ENCODE measurements at places on chromosomes 12 and 14. TPM values are rescaled to one million over a fixed set of nuclear protein-coding genes. Genes with fewer than 3 reads are reported as not detected.

DNA sequence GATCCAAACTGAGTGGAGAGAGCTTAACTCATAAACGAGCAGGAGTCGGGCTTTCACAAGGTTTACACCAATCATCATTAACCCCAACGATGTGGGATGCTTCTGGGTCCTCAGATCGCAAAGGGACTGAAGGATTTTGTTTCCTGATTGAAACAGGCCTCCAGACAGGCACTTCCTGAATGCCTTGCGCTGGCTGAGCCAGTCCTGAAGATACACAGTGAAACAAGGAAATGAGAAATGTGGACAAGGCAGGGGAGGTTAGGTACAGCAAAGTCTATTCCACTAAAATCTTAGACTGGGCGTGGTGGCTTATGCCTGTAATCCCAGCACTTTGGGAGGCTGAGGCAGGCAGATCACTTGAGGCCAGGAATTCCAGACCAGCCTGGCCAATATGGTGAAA, 30.7 kb downstream of the RBM19 start:
- H3K4me3 ChIP-seq: no peak overlapping the region
- DNase-seq: no peak
- H3K36me3 ChIP-seq: peaks cover 55% of the 10 kb centered on the region

The CLMN gene
- 16.2 TPM for total RNA-seq

GRCh38 chr12:27048822-27049752, 26.7 kb downstream of the MED21 start:
- no peak for DNase-seq
- no peak overlapping the region for H3K27ac ChIP-seq
- no peak overlapping the region for H3K4me3 ChIP-seq
- H3K27me3 ChIP-seq: no peaks in the 10 kb centered on the region
- H3K36me3 ChIP-seq: no peaks in the 10 kb centered on the region

- no peak overlapping the region for H3K27ac ChIP-seq
- H3K36me3 ChIP-seq: no peaks in the 10 kb centered on the region
- no peak overlapping the region for H3K4me3 ChIP-seq
- DNase-seq: no peak
- no peaks in the 10 kb centered on the region for H3K27me3 ChIP-seq
- H3K4me1 ChIP-seq: no peaks in the 10 kb centered on the region
These were observed 132.0 kb upstream of the RAP1B start for GRCh38 chr12:68478516-68479260.

- no peaks in the 10 kb centered on the region for H3K4me1 ChIP-seq
- H3K36me3 ChIP-seq: peaks cover 34% of the 10 kb centered on the region
- H3K27me3 ChIP-seq: no peaks in the 10 kb centered on the region
- DNase-seq: no peak
- no peak overlapping the region for H3K4me3 ChIP-seq
These were observed 53.2 kb downstream of the AMN start for GRCh38 chr14:102975662-102976061.

Measured in lung (tissue), 17 donors.